Stimulated activated CD4-positive, alpha-beta T cell treated with anti-CD3 and anti-CD28 coated beads, Interleukin-15, amount 100 ng/mL, for 1 hour (primary cell): ENCODE measurements at places on chromosomes 3 and 15.
A peak's percentile ranks its signal among the peaks of the same experiment; 100 is the strongest.

DNA sequence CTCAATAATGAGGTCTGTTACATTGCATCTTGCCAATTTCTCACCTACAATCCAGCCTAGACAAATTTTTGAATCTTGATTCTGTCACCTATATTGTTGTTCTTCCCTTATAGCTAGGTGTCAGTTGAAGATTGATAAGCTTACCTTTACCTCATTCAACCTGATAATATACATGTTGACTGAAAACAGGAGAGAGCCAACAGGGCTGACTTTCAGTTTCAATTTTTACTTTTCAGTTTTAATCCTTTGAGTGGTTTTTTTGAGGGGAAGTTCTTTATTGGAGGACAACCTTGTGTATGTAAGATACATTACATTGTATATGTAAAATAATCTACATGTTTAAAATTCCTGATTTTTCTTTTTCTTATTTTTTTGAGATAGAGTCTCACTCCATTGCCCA is 5.8 kb downstream of the ATP13A5 start:
- no peak for DNase-seq

- DNase-seq: no peak
Measured at GRCh38 chr3:184334470-184335158, 2.8 kb upstream of the FAM131A start.

DNA sequence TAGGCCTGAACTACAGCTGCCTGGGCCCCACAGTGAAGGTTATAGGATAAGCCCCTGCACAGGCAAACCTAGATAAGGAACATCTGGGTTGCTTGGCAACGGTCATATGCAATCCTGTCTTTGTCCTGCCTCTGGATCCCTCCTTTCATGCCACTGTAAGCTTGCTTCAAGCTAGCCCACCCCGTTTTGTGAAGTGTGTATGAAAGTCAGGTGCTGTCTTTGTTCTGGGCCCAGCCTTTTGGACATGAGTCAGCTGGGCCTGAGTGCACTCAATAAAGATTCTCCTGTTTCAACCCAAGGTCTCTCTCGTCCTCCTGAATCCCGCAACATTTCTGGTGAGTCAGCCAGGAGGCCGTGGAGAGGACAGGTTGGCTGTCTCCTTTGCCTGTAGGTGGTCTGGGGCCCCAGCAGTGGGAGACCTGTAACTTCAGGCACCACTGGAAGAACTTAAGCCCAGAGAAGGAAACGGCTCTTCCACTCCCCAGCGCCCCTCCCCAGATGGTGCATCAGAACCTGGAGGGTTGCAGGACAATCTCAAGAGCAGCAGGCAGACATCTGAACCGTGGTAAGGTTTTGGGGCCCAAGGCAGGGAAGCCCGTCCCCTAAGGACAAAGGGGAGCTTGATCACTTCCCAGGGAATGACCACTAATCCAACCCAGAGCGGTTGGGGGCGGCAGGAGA is 8.3 kb upstream of the SLC9C1 start:
- no peak for DNase-seq

- DNase-seq: no peak
Measured at GRCh38 chr3:11826628-11827265, 19.9 kb downstream of the TAMM41 start.

DNA sequence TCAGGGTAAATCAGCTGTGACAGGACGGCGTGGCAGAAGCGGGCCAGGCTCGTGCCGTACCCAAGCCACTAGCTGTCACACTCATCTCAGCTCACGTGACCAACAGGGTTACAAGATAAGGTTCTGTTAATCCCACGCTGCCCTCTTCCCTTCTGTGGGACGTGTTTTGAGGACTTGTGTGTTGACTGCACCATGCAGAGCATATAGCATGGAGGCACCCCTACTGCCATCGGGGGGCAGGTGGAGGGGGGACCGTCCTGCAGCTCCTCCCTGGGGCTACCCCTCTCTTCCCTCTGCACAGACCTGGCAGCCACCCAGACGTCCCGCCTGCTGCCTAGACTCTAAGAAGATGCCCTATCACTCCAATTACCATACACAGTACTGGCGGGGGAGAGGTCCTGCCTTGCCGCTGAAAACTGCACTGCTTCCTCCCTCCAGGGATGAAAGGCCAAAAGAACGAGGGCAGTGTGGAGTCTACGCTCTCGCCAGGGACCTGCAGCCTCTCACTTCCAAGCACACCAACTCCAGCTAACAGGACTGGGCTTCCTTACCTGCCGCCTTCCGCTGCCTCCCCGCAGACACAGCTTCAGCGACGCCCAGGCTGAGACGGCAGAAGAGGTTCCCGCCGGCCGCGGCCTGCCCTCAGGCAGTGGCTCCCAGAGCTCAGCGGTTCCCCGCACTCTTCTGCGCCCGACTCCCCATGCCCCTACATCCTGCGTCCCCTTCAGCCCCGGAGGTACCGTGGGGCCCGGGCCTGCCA is at the start of gene TNK2:
Gene TNK2 (minus strand): TSS at position 618 of the 760 bp plus-strand sequence. CDS start 19,963 bp downstream, outside the sequence.
- peak; percentile 33 for DNase-seq

GRCh38 chr15:69451951-69452691 is 497 bp upstream of the RPLP1 start:
- DNase-seq: no peak

- no peak for DNase-seq
Measured at GRCh38 chr3:59366218-59366617, 316.4 kb upstream of the CFAP20DC start.

DNA sequence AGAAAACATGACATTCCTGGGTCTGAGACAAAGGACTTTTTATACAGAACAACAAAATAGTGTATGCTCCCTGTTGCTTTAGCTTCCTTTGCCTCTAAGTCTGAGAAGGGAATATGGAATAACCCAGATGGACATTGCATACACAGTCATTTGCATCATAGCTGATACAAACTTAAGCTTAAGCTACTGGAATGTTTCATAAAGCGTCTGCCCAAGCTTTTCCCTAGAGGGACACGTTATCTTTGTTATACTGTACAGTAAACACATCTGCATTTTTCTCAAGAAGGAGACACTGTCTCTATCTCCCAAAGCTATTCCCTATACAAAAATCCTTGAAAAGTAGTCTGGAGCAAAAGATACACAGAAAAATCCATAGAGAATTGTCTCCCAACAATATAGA is 775.0 kb downstream of the DIPK2A start:
- DNase-seq: no peak

GRCh38 chr3:118501152-118501551 is 533.5 kb downstream of the IGSF11 start:
- DNase-seq: no peak

GRCh38 chr3:114861666-114862065 is 285.4 kb downstream of the ZBTB20 start:
- no peak for DNase-seq
